ENCODE measurements at places on chromosomes 11 and 22.

- DNase-seq = peak; percentile 39
These were observed 8.3 kb upstream of the PPIL2 start for GRCh38 chr22:21657360-21658032.

DNA sequence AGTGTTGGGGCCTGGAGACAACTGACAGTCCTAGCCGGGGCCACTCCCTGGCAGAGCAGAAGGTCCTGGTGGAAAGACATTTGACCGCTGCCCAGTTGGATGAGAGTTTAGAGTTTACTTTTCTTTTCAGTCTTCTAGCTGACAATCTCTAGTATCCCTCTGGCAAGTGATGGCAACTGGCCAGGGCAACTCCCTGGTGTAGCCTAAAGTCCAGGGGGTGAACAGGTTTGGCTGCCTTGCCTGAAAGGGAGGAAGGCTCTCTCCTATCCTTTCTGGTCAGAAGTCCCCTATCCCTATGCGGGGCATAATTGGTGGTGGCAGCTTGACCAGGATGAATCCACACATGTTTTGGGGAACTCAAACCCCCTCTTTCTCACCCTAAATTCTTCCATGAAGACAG lies 16.8 kb upstream of the MSANTD2 start:
- DNase-seq = no peak

DNA sequence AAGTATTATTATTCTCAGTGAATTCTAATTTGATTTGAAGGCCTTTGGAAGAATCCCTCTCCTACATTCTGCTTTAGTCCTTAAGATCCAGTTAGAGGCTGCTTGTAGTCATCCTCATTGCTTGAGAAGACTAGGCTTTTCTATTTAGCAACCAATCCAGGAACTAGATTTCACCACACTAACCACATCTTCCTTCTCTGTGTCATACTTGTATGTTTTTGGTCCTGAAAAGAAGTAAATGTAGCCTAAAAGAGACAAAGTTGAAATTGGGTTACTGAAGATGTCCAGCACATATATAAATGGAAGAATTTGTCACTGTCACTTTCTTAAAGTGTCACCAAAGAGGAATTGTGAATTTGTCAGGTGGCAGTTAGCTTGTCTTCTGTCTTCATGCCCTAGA lies 46.6 kb upstream of the MMP7 start:
- no peak for DNase-seq

GRCh38 chr11:119808407-119809185 lies 79.6 kb upstream of the NECTIN1 start:
- no peak for DNase-seq

- DNase-seq = no peak
These were observed 473.7 kb upstream of the ISX start for GRCh38 chr22:34592123-34592740.

DNA sequence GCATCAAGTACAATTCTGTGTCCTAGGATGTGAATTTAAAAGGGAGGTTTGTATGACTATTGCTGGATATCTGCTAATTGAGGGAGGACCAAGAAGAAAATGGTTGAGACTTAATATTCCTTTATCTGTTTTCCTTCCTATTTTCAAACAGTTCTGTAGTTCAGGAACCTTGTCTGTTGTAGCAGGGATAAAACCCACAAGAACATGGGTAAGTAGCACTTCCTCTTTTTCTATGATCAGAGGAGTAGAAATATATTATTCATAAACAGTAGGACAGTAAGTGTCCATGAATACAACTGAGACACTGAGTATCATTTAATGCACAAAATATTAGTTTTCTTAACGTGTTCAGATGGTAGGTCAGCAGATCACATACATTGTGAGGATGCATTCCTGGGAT lies 7.6 kb downstream of the MS4A3 start:
- no peak for DNase-seq

- peak; percentile 65 for DNase-seq
These were observed 3.3 kb downstream of the MAP4K2 start for GRCh38 chr11:64799623-64800302.

GRCh38 chr11:60363542-60364470 lies 14.5 kb upstream of the MS4A7 start:
- DNase-seq = peak; percentile 57

- DNase-seq = no peak
These were observed 14.2 kb downstream of the LRP5 start for GRCh38 chr11:68326334-68327215.

- no peak for DNase-seq
These were observed 85.6 kb downstream of the CACNG2 start for GRCh38 chr22:36617694-36618522.

- DNase-seq = no peak
These were observed 18.3 kb downstream of the MYO18B start for GRCh38 chr22:25760294-25760693.

- DNase-seq = no peak
These were observed 7.8 kb upstream of the JAML start for GRCh38 chr11:118232659-118233058.

GRCh38 chr11:132848336-132848735 lies 684.0 kb downstream of the OPCML start:
- no peak for DNase-seq

- DNase-seq = peak; percentile 12
These were observed 876 bp downstream of the NFRKB start for GRCh38 chr11:129894278-129895125.

DNA sequence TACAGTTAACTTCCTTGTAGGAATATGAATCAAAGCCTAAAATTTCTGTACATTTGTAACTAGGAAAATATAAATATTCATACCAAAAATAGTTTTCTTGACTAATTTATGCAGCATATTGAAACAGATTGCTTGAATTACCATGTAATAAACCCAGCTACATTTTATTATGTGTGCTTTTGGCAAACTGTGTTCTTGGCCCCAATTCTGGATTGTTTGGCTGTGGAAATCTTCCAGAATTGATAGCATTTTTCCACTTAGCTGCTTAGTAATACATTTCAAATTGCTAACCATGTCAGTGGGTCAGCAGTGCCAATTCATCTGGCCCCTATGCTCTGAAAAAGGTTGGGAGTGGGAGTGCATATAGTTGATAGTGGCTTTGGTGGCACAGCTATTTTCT lies 32.3 kb downstream of the PDHX start:
- peak; percentile 62 for DNase-seq

DNA sequence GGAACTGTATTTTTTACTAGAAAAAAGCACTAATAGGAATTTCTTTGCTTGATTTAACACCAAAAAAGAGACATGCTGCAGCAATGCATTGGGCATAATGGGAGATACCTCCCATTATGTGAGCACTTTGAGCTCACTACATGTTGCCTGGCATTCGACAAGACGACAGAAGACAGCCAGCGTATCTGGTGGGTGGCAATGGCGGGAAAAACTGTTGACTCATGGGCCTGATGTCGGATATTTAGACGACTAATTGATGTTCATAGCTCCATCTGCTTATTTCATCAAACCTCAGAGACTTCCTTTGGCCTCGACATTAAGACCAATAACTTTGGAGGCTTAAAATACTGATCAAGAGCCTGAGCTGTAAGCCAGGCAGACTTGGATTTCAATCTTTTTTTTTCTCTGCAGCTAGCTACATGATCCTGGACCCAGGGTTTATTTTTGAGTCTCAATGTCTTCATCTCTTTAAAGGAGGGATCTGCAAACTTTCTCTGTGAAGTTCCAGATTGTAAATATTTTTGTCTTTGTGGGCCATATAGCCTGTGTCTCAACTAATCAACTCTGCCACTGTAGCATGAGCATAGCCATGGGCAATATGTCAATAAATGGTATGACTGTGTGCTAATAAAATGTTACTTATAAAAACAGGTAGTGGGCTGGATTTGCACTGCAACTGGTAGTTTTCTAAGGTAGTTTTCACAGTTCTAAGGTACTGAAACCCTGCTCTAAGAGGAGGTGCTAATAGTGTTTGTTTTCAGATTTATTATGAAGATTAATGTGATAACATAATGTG lies 375.1 kb downstream of the METTL15 start:
- DNase-seq = no peak

DNA sequence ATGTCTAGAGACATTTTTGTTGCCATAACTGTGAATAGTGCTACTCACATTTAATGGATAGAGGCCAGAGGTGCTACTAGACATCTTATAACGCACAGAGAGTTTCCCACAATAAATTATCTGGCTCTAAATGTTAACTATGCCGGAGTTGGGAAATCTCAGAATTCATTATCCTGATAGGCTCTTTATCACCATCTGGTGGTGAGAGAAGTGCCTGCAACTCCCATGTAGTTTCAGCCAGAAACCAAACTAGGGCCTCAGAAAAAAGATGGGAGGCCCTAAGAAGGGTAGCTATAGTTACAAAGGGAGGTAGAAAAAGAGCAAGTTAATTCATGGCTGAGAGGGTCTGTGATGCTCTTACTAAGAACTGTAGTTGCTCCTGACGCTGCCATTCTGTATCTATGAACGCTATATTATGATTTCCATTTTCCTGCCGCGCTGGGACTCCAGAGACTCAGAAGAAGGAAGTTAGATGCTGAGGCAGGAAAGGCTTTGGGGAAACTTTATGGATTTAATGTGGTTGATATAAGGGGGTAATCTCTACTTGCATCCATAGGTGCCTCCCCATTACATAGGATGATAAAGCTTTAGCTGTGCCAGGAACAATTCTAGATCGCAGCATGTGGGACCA lies 22.9 kb upstream of the MRPL17 start:
- DNase-seq = peak; percentile 59

- no peak for DNase-seq
These were observed 404.3 kb downstream of the MN1 start for GRCh38 chr22:27397036-27397953.

DNA sequence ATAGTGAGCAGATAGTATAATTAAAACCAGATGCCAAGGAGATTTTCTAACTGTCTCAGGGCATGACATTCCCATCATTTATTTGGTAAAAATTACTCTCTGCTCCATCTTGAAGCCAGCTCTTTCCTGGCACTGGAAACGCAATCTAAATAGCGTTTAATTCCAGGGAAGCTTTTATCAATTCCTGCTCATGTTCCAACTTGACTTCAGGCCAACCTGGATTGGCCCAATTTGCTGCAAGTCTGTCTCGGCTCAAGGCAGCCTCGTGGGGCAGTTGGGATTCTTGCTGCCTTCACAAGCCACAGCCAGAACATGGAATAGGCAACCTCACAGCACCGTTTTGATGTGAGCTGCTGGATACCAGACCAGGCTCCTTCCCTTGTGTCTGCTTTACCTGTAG lies 1255.9 kb downstream of the TBC1D22A start:
- no peak for DNase-seq

Measured in lung microvascular endothelial cell (primary cell).